ENCODE measurements at places on chromosomes 3 and 15.
A peak's percentile ranks its signal among the peaks of the same experiment; 100 is the strongest.

GRCh38 chr3:132654190-132654589, 5.4 kb downstream of the ACAD11 start:
- DNase-seq, result no peak

GRCh38 chr15:41834096-41834495, 4.6 kb upstream of the PLA2G4B start:
- DNase-seq, result no peak

- DNase-seq, result no peak
These were observed 27.8 kb downstream of the SLC25A26 start for GRCh38 chr3:66248641-66249040.

DNA sequence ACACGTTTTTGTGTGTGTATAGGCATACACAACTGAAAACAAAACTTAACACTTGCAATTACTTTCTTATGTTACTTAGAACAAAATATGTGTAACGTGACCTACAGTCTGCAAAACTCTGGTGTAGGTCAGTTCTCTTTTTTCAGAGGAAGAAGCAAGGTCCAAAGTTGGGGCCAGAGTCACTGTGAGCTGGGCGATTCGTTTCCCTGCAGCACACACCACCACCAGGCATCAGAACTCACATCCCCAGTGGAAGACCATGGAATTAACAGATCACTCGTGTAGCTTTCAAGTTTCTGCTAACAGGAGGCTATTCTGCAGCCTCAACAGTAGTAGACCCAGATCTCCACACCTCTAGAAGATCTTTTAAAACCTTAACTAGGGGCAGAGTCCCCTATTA, 25.8 kb downstream of the ANP32A start:
- no peak for DNase-seq

GRCh38 chr15:40506964-40507571, 36.3 kb downstream of the CHST14 start:
- DNase-seq, result peak; percentile 70

DNA sequence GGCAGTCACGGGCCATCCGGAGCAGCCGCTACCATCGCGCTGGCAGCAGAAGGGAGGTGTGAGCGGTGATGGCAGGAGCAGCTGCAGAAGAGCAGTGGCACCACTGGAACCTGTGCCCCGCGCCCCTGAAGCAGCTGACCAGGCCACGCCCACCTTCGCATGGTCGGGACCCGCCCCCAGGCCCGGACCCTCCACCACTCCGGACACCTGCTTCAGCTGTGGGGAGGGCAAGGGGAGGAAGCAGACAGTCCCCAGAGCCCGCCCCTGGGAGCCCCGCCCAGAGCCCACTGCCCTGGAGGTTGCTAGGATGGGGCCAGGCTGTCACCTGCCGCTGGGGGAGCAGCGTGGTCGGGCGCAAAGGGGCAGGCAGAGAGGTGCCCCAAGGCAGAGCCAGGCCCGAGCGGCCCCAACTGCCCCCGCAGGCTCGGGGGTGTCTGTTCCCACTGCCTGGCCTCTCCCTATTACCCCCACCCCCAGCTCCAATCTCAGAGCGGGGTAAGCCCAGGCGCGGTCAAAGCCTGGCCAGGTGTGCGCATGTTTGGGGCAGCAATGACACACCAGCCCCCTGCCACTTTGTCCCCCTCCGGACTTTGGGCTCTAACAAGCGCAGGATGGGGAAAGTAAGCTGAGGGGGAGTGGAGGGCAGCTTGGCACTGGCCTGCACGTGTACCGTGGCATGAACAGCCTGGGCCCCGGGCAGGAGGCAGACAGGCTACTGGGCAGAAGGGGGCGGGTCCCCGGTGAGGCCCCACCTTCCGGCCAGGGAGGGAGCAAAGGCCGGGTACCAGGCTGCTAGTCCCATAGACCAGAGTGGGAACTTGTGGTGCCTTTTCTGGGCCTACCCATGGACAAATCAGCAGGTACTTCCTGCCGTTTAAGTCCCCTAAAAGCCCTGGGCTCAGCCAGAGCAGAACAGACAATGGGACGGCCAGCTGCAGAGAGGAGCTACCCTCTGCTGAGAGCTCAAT, 8.7 kb downstream of the SPCS1 start:
- DNase-seq, result no peak

- DNase-seq, result no peak
These were observed 44.9 kb downstream of the ABHD5 start for GRCh38 chr3:43735618-43736017.
